ENCODE measurements at places on chromosomes 2 and 18. TPM values are rescaled to one million over a fixed set of nuclear protein-coding genes. Genes with fewer than 3 reads are reported as not detected.

DNA sequence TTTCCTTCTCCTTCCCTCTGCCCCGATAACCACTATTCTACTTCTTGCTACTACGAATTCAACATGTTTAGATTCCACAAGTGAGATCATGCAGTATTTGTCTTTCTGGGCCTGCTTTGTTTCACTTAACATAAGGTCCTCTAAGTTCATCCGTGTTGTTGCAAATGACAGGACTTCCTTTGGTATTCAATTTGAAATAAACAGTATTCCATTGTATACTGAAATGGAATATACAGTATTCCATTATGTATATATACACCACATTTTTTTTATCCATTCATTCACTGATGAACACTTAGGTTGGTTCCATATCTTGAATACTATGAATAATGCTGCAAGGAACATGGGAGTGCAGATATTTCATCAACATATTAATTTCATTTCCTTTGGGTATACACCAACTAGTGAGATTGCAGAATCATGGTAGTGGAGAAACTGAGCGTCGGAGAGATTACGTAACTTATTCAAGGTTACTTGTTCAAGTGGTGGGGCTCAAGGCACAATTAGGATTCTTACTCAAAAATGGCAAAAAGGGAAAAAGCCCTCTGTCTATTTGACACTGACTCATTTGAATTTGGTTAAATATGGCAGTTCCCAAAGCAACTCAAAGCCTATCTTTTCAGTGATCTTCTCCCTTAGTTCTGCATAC, 85.1 kb downstream of the CHN1 start:
- no peak for DNase-seq

DNA sequence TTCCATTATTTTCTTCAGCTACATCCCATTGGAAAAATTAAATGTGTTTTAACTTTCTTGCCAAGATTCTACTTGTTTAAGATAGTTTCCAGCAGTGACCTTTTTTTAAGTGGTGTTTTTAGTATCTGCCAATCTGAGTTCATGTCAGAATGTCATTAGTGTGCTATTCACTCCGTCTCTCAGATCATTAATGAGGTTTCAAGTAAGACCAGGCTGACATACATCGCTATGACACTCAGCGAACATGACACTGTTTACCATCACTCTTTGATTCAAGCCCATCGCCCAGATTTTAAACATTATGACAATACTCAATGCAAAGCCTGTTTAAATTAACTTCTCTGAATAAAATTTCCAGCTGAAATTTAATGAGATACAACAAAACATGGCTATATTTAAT, 272.0 kb upstream of the KYNU start:
- no peak for DNase-seq

DNA sequence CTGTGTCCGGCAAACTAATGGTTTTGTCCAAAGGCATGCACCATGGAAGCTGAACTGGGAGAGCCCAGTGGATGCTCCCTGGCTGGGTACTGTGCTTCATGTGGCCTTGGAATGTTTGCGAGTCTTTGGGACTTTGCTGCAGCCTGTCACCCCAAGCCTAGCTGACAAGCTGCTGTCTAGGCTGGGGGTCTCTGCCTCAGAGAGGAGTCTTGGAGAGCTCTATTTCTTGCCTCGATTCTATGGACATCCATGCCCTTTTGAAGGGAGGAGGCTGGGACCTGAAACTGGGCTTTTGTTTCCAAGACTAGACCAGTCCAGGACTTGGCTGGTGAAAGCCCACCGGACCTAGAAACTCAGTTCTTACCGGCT, 1.7 kb downstream of the MARS2 start:
- DNase-seq: no peak

- DNase-seq: no peak
These were observed 54.2 kb upstream of the PAX3 start for GRCh38 chr2:222352981-222353380.

DNA sequence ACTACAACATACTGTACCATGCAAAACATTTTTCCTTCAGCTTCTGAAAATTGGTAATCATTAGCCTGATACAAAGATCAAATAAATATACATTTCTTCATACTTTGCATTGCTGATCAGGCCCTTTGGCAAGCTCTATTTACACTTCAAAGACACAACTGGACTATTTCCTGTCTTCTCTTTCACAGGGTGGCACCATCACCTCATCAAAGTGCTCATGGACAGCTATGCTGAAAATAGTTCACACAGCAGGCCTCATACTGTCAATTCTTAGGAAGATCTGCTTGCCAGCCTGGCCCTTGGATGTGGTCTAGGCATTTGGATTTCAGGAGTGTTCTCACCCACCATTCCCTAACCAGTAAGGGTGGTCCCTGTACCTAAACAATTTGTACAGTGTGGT, 33.9 kb downstream of the FBXO15 start:
- DNase-seq: no peak

- no peak for DNase-seq
These were observed 364.0 kb upstream of the MEIS1 start for GRCh38 chr2:66070721-66071602.

DNA sequence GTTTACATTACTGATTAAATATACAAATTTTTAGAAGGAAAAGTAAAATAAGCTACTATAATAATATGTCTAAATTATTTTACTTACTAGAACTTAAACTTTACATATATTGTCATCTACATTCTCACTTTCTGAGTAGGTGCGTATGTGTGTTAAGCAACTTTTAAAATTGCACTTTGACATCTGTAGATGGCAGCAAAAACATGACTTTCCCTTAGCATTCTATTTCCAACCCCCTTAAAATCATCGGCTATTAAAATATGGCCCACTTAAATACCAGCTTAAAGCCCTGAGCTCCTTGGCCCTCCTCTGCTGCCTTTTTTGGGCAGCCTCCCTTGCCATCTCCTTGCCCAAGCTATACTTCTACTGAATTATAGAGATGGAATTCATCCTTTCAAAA, 78.0 kb downstream of the UPP2 start:
- no peak for DNase-seq

DNA sequence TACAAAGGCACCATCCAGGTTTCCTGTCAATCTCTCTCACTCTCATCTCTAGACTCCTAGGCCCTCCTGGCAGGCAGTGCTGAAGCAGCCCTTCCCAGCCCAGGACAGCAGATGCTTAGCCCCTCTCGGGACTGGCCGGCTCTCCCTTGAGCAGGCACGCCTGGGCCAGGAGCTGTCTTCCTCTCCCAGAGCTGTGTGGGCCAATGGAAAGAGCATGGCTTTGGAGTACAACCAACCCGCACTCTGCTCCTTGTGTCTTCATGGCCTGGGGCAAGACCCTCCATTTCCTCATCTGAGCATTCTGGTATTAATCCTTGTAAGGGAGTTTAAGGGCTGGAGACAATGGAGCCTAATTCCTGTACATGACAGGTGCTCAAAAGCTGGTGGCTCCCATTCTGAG, 97.2 kb downstream of the CAPN13 start:
- DNase-seq: no peak

DNA sequence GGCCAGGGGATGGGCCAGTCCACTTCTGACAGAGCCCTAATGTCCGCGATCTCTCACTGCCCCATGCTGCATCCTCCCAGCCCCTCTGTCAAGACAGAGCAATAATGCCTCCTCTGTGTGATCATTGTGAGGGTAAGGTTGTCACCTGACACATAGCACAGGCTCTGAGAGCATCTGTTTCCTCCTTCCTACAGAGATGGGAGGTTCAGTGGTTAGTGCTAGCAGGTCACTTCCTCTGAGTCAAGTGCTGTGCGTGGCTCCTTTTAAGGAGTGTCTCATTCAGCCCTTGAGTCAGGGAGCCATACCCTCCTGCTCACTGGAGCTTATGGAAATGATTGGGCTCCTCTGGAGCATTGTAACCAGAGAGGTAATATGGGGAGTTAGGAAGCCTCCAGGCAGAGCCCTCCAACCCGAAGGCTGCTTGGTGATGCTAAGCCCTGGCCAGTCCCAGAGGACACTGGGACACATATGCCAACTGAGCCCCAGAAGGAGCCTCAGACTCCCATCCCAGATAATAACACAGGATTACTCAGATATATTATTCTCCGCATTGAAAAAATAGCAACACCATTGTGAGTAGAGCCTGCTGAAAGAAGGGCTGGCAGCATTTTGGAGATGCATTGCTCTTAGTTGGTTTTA, 189.0 kb downstream of the GALNT1 start:
- no peak for DNase-seq

SLC9A2 gene
- total RNA-seq: not detected

SOCS6 gene
- total RNA-seq: 16.1 TPM

SERPINB7 gene
- not detected for total RNA-seq

HOXD9 gene
- 12.0 TPM for total RNA-seq

CCDC68 gene
- total RNA-seq: 4.7 TPM

CCDC121 gene
- 4.3 TPM for total RNA-seq

LAMA1 gene
- 1.8 TPM for total RNA-seq

Data from posterior vena cava (tissue), 2 donors.